ENCODE measurements at places on chromosomes 13 and 19.

DNA sequence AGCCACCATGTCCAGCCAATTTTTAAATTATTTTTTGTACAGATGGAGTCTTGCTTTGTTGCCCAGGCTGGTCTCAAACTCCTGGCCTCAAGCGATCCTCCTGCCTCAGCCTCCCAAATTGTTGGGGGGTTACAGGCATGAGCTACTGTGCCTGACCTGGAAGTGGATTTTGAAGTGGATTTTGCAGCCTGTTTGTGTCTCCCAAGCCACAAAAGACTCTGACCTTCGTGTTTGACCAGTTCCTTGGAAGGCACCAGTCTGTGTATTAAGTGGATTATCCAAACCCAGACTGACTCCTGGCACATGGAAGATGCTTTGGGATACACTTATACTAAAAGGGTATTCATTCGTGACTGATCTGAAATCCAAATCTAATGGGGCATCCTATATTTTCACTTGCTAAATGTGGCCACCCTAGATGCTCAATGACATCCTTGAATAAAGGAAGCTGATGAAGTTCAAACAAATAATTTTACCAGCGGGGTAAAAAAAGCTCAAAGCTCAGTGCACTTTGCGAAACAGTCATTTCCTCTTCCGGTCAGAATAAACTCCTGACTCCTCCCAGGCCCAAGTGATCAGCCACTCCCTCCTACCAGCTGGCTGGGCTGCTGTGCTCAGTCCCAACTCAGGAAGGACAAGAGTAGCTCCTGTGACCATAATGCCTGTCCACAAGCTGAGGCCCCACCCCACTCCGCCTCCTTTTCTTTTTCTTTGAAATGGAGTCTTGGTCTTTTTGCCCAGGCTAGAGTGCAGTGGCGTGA is 32.6 kb upstream of the GATAD2A start:
- peak; percentile 61 for DNase-seq

DNA sequence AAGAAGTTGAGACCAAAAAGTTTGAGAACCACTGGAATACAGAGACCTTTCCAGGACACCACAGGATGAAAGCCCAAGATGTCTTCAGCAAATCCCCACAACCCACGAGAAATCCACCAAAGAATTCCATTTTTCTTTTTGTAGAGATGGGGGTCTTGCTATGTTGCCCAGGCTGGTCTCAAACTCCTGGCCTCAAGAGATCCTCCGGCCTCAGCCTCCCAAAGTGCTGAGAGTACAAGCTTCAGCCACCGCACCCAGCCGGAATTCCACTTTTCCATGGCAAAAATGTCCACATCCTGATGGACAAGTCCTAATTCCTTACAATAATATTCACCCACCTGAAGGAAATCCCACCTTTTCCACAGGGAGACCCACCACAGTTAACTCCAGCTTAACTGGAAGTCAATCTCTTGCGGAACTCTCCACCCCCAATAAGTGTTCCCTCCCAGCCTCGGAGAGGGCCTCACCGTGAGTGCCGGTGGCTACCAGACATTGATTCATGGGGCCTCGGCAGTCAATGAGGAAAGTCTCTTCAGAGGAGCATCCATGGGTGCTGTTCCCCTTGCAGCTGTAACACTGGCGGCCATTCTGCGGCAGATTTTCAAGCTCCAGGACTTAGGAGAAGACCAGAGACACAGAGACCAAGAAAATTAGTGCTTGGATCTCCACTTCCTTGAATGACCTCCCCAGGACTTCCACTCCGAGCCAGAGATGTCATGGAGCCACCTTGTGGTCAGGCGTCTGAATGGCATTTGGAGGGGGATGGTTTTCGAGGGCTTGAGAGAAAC is 12.3 kb upstream of the CADM4 start:
- DNase-seq, result peak; percentile 52

DNA sequence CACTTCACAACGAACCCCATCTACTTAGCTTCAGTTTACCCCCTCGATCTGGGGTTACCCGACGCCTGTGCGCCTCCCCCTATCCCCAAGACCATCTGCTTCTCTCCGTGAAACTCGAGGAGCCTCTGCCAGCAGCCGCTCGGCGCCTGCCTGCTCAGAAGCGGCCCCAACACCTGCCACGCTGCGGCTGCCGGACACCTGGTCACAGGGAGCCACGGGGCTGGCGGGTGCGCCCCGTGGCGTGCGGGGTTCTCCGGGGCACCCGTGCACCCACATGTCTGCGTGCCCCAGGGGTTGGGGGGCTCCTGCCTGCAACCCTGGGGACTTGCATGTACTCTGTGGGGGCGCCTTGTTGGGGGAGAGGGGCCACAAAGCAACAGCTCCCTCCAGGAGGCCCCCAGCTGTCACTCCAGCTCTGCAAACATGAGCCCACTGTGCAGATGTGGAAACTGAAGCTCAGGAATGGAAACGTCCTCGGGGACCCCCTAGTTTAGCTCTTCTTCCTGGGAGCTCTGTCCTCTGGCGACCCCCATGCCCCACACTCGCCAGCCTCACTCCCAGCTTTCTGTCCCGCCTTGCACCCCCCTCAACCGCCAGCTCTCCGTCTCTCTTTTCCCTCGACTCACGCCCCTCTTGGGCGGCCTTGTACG is 7.0 kb upstream of the SEMA6B start:
- DNase-seq, result no peak

DNA sequence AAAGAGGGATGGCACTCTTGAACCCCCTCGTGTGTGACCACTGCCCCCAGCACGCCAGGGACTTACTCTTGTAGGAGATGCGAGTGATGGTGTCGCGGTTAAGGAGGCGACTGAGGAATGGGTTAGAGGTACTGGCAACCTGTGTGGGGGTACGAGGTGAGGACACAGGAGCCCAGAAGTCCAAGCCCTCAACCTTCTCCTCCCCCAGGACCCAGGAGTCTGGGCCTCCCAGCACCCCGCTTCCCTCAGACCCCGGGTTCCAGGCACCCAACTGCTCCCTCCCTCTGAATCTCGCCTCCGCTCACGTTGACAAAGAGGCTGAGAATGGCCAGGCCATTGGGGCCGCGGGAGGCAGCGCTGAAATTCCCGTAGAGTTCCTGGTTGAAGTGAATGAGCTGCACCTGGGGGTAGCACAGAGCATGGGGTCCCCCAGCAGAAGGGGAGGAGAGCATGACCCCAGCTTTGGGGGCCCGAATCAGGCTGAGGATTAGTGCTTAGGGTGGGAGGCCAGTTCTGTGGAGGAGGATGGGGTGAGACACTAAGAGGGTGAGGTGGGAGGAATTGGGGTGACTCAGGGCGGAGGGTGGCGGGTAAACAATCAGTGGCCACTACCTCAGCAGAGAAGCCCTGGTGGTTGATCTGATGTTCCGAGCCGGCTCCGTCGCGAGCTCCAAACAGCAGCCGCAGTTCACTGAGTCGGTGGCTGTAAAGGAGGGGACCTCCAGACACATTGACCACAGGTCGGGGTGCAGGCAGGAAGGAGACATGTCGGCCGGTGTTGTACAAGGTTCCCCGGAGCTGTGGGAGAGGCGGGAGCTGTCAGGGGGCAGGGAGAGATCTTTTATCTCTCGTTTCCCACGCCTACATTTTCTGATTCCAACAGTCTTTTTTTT is 2.5 kb upstream of the DBP start:
- DNase-seq, result no peak

DNA sequence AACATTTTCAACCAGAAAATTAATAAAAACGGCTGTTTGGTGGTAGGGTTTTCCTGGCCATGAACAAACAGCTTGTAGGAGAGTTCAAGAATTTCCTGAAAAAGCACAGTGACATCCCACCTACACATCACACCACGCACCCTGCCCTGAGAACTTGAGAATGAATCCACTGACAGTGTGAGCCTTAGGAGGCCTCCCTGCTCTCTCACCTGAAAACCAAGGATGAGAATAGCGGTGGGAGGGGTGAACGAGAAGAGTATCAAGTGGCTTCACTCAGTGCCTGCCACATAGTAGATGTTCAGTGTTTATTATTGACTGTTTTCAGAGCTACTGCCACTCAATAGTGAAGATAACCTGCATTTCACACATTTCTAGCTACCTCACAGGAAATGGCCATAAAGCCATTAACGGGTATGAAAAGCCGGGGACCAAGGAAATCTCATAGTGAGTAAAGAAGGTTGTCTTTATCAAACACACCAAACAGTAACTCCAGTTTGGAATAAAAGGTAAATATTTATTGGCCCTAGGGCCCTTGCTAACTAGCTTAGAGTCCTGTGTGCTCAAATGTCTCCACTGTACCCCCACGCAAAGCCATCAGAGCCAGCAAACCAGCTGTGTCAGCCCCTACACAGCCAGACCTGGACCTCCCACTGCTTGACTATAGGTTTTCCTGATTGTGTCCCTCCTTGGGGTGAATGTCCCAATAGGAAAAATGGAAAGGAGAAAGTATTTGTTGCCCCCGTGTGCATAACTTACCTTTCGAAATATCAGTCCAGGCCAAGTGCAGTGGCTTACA is 40.6 kb downstream of the TPT1 start:
- no peak for DNase-seq

DNA sequence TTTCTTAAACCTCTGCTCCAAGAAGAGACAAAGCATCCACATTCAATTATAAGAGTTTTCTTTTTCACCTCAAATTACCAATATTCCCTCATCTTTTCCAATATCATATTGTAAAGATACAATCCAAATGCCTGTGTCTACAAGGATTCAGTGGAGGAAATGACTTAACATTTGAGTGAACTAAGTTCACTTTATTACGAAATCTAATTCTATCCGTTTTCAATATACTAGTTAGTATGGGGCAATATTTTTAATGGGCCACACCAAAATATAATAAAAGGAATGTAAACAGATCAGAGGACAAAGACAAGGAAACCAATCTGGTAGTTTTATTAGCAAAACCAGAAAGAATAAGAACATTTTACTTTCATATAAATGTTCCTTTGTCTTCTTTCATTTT is 136.0 kb downstream of the DCLK1 start:
- no peak for DNase-seq

Measured in NCI-H460 (cell line).